ENCODE measurements at places on chromosomes 11 and 22.

DNA sequence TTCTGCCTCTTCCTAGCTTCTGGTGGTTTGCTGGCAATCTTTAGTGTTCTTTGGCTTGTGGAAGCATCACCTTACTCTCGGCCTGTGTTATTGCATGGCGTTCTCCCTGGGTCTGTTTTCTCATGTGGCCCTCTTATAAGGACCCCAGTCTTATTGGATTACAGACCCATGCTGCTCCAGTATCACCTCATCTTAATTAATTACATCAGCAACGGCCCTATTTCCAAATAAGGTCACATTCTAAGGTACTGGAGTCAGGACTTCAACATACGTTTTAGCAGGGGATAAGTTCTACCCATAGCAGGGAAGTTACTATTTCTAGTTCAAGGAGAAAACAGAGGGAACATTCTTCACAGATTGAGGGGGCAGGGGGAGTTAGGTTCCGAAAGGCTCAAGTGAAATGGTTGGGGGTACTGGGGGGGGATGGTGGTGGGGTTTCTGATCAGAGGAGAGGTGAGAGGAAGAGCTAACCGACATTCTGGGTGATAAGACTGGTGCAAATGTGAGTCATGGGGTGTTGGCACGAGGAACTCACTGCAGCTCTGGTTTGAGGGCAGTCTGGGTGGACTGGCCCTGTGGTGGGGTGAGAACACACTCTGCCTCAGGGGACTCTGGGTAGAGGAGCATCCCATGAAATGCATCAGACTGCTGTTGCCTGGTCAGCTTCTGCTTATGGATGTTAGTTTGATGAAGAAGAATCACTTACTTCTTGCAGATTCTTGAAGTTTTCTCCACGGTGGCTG is 51.5 kb upstream of the ZBED5 start:
- no peak for DNase-seq

- DNase-seq: no peak
Measured at GRCh38 chr11:70712471-70712870, 314.1 kb downstream of the CTTN start.

DNA sequence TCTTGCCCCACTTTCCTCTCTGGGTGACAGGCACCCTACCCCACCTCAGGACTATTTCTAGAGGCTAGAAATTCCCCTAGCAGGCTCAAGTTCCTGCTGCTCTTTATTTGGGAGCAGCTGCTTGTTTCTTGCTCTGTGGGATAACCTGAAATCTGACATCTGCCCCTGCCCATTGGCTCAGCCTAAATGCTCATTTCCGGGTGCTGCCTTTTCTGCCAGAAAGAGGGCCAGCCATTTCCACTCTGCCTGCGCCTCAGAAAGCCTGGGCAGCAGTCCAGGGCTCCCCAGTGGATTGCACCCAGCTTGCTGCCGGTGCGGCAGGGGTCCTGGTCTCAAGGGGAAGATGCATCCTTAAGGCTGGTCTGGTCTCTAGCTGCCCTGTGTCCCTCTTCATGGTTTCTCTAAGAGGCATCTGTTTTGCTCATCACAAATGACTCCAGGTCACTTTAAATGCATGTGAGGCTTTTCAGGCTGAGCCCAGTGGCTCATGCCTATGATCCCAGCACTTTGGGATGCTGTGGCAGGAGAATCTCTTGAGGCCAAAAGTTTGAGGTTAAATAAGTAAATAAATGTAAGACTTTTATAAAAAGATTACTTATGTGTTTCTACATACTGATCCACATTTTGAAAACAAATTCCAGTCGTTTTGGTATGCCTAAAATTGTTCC is 10.3 kb upstream of the PNPLA5 start:
- no peak for DNase-seq

GRCh38 chr11:123362941-123363340 is 67.1 kb upstream of the GRAMD1B start:
- DNase-seq: no peak

DNA sequence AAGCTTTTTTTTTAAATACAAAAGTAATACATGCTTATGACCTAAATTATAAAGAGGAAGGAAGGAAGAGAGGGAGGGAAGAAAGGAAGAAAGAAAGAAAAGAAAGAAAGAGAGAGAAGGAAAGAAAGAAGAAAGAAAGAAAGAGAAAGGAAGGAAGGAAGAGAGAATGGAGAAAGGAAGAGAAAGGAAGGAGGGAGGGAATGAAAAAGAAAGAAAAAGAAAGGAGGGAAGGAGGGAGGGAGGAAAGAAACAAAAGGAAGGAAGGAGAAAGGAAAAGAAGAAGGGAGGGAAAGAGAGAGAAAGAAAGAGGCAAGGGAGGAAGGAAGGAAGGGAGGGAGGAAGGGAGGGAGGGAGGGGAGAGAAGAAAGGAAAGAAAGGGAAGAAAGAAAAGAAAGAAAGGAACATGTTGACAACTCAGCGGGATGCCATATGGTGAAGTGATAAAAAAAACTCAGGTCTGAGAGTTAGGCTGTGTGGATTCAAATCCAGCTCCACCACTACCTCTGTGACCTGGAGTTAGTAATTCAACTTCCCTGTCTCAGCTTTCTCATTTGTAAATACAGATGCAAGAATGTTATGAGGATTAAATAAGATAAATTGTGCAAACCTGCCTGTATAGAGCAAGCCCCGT is 9.6 kb upstream of the EED start:
- no peak for DNase-seq

- no peak for DNase-seq
Measured at GRCh38 chr11:94961255-94961654, 12.1 kb downstream of the CWC15 start.

DNA sequence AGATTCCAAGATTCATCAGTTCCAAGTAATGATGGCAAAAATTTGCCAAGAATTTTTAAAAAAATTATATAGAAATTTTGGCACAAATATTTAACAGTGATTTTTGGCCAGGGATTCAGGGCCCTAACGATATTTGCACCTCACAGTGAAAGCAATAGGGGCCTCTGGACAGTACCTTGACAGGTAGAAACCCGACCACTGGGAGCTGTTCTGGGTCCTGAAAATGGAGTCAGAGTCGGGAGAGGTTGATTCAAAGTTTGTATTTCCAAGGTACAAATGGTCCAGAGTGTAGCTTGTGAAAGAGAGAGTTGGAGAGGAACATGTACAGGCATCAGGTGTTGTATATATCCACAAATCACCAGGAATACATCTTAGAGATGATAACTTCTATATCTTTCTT is 41.6 kb downstream of the MRGPRX2 start:
- DNase-seq: no peak

- no peak for DNase-seq
Measured at GRCh38 chr11:92596596-92597317, 372.1 kb downstream of the FAT3 start.

GRCh38 chr11:33835143-33835878 is 56.6 kb downstream of the LMO2 start:
- no peak for DNase-seq

GRCh38 chr22:32378707-32379272 is 21.1 kb downstream of the RFPL3 start:
- DNase-seq: no peak

DNA sequence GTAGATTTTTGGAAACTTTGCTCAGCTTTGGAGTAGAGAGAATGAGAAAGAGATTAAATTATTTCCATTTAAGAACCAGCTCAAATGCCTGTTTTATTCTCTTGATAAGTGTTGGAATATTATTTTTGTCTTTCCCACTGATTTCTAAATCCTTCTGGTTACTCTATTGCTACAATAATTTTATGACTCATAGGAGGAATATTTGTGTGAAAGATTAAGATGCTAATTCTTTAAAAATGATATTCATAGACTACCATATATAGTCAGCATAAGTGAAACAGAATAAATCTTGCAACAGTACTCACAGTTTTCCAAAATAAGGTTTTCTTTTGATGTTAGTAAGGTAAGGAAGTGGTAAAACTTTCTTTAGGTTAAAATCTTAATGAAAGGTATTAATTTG is 60.9 kb downstream of the YAP1 start:
- no peak for DNase-seq

- no peak for DNase-seq
Measured at GRCh38 chr22:31120642-31121041, 2.1 kb upstream of the INPP5J start.

DNA sequence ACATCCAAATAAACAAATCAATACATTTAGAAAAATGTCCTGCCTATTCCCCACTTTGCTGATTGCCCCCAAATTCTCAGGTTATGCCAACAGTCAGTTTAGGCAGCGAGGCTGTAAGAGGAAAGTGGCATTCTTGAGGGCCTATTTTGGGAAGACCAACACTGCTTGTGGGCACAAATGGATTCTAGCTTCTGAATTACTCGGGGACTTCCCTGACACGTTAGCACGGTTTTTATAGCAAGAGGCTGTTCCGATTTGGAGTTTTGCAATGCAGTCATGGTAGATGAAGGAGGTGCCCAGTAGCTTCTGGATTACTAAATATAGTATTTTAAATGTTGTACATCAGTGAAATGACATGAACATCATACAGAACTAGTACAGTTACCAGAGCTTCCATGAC is 13.1 kb downstream of the RCN1 start:
- DNase-seq: no peak

DNA sequence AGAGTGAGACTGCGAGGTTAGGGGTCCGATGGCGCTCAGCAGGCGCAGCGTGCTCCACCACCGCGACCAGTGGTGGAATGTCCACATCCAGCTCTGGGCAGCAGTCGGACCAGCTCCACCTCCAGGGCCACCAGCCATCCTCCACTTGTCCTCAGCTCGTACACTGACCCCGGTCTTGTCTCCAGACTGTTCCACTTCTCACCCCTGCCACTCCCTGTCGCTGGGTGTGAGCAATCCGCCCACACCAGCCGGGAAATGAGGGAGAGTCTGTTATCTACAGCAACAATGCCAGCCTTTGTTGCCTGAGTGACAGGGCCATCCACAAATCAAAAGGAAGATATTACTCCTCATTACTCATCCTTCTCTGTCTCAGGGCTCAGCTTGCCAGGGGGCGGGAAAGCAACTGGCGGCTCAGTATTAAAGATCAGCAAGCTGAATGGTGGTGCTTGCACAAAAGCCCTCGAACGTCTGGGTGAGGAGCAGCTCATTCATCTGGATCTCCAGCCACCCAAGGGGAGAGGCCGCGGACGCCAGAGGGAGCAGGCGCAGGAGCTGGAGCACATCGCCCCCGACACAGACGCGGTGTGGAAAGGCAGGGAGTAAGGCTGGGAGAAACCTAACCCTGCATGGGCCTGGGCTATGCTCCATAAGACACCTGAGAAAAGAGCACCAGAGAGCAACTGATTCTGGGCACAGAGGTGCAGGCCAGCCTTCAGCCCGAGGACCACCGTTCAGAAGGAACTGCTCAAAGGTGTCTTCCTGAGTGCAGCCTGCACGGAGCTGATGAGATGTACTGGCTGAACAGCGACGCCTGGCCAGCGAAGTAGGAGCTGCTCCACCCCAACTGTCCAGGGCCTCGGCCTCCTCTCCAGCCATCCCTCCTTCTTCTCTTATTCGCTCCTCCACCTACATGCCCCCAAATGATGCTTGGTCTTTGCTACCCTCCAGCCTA is 21.9 kb downstream of the IGSF9B start:
- no peak for DNase-seq

GRCh38 chr11:23789938-23790371 is 706.9 kb upstream of the LUZP2 start:
- DNase-seq: no peak

- no peak for DNase-seq
Measured at GRCh38 chr11:1656670-1657069, 27.1 kb downstream of the KRTAP5-5 start.

- DNase-seq: no peak
Measured at GRCh38 chr11:11211186-11211585, 141.9 kb downstream of the CSNK2A3 start.

DNA sequence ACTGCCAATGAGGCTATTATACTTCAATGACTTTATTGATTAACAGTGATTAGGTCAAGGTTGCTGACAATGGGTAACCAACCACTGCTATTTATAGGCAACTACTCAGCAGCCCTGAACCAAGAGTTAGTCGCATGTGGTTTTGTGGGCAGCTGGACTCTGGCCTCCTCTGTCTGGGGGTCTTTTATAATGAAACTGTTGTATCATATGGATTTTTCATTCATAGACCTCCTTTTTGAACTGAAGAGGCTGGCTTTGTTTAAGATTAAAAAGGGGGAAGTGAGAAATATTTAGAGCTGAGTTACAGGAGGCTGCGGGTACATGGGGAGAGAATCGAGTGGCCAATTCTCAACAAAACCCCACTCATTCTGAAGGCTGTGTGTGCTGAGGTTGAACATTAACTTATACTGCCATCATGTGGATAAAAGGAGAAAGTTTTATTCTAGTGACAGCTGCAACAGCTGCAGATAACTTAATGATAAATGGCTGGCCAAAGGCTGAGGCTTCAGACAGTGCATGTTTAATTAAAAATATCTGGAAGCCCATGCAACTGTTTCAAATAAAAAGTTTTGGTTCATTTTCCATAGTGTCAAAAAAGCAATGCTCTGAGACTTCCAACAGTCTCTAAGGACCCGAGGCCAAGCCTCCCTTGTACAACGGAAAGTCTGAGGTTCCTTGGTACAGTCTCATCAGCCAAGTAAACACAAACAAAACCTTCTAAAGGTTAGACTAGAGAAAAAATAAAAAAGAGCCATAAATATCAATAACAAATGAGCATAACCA is 682.6 kb downstream of the KCNA4 start:
- no peak for DNase-seq

DNA sequence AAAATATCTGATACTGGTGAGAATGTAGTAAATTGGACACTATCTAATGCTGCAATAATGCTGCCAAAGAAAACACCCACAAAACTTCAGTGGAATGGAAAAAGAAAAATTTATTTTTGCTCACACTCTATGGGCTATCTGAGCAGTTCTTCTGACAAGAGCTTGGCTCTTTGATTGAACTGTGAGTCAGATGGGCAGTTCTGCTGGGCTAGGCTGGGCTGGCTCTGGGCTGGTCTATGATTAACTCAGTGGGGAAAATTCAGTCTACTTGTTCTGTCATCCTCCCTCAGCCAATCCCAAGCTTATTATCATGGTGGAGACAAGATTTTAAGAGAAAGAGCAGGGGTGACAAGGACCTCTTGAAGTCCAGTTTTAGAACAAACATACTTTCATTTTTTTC is 1404.8 kb downstream of the LRRC4C start:
- DNase-seq: no peak

- no peak for DNase-seq
Measured at GRCh38 chr22:22714600-22715335, 70.4 kb downstream of the GGTLC2 start.

- no peak for DNase-seq
Measured at GRCh38 chr11:126059238-126059781, 3.4 kb downstream of the CDON start.

GRCh38 chr11:82080160-82080559 is 653.5 kb downstream of the FAM181B start:
- no peak for DNase-seq

GRCh38 chr11:6196396-6196795 is 2.6 kb upstream of the OR52W1 start:
- no peak for DNase-seq

DNA sequence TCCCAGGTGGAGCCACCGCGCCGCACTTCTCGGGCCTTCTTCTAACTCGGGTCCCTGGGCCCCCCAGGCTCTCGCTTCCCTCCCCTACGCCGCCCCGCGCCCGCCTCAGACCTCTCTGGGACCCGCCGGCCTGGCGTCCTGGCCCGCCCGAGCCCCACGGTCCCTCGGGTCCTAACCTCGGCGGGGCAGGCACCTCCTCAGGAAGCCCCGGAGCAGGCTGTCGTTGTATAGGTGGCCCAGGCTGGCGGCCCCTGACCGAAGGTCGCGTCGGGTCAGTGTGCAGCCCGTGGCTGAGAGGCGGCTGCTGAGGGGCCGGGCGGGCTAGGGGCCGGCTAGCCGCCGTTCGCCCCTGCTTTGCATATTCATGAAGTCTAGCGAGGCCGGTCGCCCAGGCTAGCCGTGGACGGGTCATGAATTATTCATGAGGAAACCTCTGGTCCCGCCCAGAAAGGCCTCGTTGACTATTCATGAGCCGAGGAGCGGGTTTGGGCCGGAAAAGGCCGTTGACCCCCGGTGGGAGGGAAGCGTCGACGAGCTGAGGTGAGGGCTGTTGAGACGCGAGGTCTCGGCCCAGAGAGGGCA is at the start of gene HORMAD2:
TSS of gene HORMAD2 (plus strand) at position 513 of the 582 bp plus-strand sequence. CDS start 13,489 bp downstream, outside the sequence.
- DNase-seq: no peak

Measured in stimulated activated CD8-positive, alpha-beta memory T cell treated with anti-CD3 and anti-CD28 coated beads, Interleukin-15, amount 100 ng/mL, for 24 hours (primary cell).